ENCODE measurements at places on chromosomes 6 and 20. TPM values are rescaled to one million over a fixed set of nuclear protein-coding genes. Genes with fewer than 3 reads are reported as not detected.

The EYS gene
- total RNA-seq: not detected

The CLPSL1 gene
- total RNA-seq: not detected

The TFAP2C gene
- total RNA-seq: not detected

The FNDC11 gene
- total RNA-seq: 0.12 TPM

The RIPOR2 gene
- total RNA-seq: 35.2 TPM

The GGT7 gene
- total RNA-seq: 17.5 TPM

The GGTLC1 gene
- not detected for total RNA-seq

The HDAC2 gene
- total RNA-seq: 46.8 TPM

The AHI1 gene
- 8.7 TPM for total RNA-seq

The PPP1R3G gene
- 4.0 TPM for total RNA-seq

The DACT2 gene
- total RNA-seq: 31.7 TPM

The OVOL2 gene
- total RNA-seq: not detected

The BNIP5 gene
- total RNA-seq: not detected

The SLPI gene
- total RNA-seq: 19.5 TPM

The UNC5CL gene
- 0.12 TPM for total RNA-seq

The MCHR2 gene
- total RNA-seq: not detected
